ENCODE measurements at places on chromosomes 1 and 21. TPM values are rescaled to one million over a fixed set of nuclear protein-coding genes. Genes with fewer than 3 reads are reported as not detected.

Gene C1orf53
- 4.5 TPM for total RNA-seq

Gene HEYL
- total RNA-seq = 0.16 TPM

Gene OR10J1
- not detected for total RNA-seq

Gene KCNJ9
- total RNA-seq = not detected

Gene OLIG2
- not detected for total RNA-seq

Measured in hair follicle dermal papilla cell (primary cell).